Karpas-422 (cell line): ENCODE measurements at places on chromosomes 16 and 17. TPM values are rescaled to one million over a fixed set of nuclear protein-coding genes. Genes with fewer than 3 reads are reported as not detected.

KIFC3 gene
- total RNA-seq: not detected in 2 replicates

- H3K4me3 ChIP-seq: no peak overlapping the region
- DNase-seq: no peak
- peaks cover 7% of the 10 kb centered on the region; the same call in 1 of the 2 replicates for H3K4me1 ChIP-seq
- peaks cover 79% of the 10 kb centered on the region for H3K36me3 ChIP-seq
- no peak overlapping the region for H3K27ac ChIP-seq
These were observed 8.4 kb downstream of the GDE1 start for GRCh38 chr16:19513377-19514053.

DNA sequence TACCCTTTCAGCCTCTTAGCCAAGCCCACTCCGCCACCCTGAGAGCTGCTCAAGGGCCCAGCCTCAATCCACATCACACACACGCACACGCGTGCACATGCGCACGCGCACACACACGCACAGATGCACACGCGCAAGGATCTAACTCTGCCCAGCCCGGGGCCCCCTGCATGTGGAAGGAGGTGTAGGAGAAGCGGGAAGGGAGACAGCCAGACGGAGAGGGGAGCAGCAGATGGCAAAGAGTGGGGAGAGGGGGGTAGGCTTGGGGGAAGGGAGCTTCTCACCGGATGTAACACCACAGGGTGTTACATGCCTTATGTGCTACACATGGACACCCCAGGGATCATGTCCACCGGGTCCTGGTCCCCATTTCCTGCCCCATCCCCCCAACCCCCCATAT is 15.3 kb downstream of the DLG4 start:
- H3K27ac ChIP-seq: 0 out of 2 replicates have a peak overlapping the region, but pooled peaks have one; percentile 56
- H3K4me3 ChIP-seq: peak overlapping the region; percentile 65
- H3K36me3 ChIP-seq: peaks cover 18% of the 10 kb centered on the region
- no peaks in the 10 kb centered on the region for H3K27me3 ChIP-seq
- peaks cover 32% of the 10 kb centered on the region for H3K4me1 ChIP-seq

TNFRSF12A gene
- 4.9 and 9.4 TPM in 2 replicates for total RNA-seq

GRCh38 chr17:41010441-41010840 is 1.5 kb upstream of the KRTAP3-1 start:
- H3K27ac ChIP-seq: no peak overlapping the region
- no peak overlapping the region for H3K4me3 ChIP-seq
- H3K4me1 ChIP-seq: no peaks in the 10 kb centered on the region
- H3K36me3 ChIP-seq: no peaks in the 10 kb centered on the region
- H3K27me3 ChIP-seq: no peaks in the 10 kb centered on the region

GRCh38 chr17:78939615-78940014 is 14.4 kb upstream of the TIMP2 start:
- H3K36me3 ChIP-seq: no peaks in the 10 kb centered on the region
- DNase-seq: no peak
- H3K4me3 ChIP-seq: no peak overlapping the region

DNA sequence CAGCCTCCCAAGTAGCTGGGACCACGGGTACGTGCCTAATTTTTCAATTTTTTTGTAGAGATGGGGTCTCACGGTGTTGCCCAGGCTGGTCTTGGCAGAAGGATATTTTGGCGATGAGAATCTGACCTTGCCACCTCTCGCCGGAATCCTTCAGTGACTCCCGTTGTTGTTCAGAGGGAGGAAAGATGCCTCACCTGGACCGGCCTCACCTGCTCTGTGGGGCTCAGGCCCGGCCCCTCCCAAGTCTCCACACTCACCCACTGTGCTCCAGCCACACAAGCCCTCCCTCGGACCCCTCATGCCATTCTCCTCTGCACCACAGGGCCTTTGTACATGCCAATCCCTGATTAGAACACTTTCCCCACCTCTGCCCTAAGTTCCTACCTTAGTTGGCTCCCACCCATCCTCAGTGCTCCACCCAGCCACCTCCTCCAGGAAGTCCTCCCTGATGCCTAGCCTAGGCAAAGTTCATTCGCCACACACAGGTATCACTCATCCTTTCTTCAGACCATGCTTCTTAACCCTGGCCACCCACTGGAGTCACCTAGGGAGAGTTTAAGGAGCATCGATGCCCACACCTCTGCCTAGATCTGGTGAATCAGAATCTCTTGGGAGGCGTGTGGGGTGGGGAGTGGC is 136.1 kb downstream of the GSG1L start:
- H3K4me1 ChIP-seq: no peaks in the 10 kb centered on the region
- no peak overlapping the region for H3K4me3 ChIP-seq

PEX12 gene
- 5.0 and 5.4 TPM in 2 replicates for total RNA-seq

GRCh38 chr17:63988127-63988478 is 10.0 kb upstream of the PRR29 start:
- peaks cover 3% of the 10 kb centered on the region; the same call in 1 of the 2 replicates for H3K4me1 ChIP-seq
- no peaks in the 10 kb centered on the region for H3K36me3 ChIP-seq
- no peak overlapping the region for H3K4me3 ChIP-seq
- peak; percentile 26 for DNase-seq

- no peak overlapping the region for H3K27ac ChIP-seq
- DNase-seq: no peak
These were observed 6.1 kb downstream of the PECAM1 start for GRCh38 chr17:64384253-64385186.

DNA sequence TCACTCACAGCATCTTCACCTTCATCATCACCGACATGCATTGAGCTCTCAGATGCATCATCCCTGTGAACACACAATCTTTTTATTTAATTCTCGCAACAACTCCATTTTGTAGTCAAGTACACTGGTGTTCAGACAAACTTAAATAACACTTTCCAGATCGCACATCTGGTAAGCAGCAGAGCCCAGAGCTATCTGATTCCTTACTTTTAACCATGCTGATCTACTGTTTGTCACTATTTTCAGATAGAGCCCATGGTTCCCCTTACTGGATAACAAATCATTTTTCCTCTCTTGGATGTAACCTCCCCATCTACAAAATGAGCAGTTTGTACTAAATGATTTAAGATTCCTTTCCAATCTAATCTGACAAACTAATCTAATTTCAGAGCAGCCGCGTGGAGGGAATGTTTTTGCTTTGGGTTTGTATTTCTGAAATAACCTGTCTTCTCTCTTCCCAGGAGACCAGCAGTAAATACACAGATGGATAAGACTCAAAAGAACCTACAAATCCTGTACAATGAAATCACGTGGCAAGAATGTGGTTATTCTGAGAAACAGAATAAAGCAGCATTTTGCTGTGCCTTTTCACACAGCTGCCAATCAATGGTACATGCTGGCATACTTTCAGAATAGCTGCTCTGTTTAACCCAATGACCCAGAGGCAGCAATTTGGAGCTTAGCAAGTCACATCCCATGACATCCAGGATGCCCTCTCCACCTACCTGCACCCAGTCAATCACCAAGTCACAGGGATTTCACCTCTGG is 72.9 kb upstream of the CCL2 start:
- H3K4me3 ChIP-seq: no peak overlapping the region
- no peaks in the 10 kb centered on the region for H3K36me3 ChIP-seq
- no peak for DNase-seq
- H3K27ac ChIP-seq: no peak overlapping the region
- H3K27me3 ChIP-seq: no peaks in the 10 kb centered on the region

DNA sequence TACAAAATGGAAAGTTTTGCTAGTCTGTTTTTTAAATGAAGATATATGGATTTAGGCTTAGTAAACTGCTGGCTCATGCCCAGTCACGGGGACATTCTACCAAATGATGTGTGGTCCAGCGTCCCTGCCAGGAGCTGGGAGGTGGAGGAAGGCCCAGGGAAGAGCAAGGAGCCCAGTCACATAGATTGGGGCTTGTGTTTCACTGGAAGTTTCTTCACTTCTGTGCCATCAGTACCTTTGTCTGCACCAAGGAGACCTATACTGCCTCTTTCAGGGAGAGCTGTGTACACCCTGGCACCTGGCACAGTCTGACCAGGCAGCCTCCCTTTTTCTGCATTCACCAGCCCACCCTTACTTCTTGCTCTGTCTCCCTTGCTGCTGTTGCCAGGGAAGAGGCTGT is 32.6 kb upstream of the ERN1 start:
- no peak overlapping the region for H3K27ac ChIP-seq
- no peaks in the 10 kb centered on the region for H3K27me3 ChIP-seq
- H3K4me1 ChIP-seq: no peaks in the 10 kb centered on the region
- H3K36me3 ChIP-seq: no peaks in the 10 kb centered on the region
- no peak overlapping the region for H3K4me3 ChIP-seq
- no peak for DNase-seq

GRCh38 chr17:9522074-9522473 is 53.5 kb downstream of the STX8 start:
- DNase-seq: peak; percentile 75
- no peaks in the 10 kb centered on the region for H3K27me3 ChIP-seq
- no peaks in the 10 kb centered on the region for H3K4me1 ChIP-seq
- no peak overlapping the region for H3K27ac ChIP-seq
- H3K4me3 ChIP-seq: no peak overlapping the region

DNA sequence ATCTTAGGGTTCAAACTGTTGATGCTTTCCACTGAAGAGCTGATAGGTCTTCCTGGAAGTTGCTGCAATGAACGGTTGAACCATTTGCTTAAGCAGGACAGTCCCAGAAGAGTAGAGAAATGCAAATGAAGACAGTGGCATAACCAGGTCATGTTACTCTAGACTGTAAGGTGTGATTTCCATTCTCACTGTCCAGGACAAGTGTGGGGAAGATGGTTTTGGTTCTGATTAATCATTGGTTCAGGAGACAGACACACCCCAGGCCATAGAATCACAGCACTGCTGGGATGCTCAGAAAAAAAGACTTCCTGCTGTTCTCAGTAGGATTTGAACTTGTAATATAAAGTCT is 34.8 kb upstream of the XYLT2 start:
- H3K27ac ChIP-seq: no peak overlapping the region
- peak; percentile 60 for DNase-seq
- no peak overlapping the region for H3K4me3 ChIP-seq
- H3K27me3 ChIP-seq: no peaks in the 10 kb centered on the region; the same call in 1 of the 2 replicates

CHD9NB gene
- total RNA-seq: not detected in 2 replicates

GRCh38 chr16:20838240-20838639 is 31.9 kb downstream of the REXO5 start:
- peaks cover 68% of the 10 kb centered on the region for H3K36me3 ChIP-seq
- no peak overlapping the region for H3K27ac ChIP-seq
- H3K27me3 ChIP-seq: no peaks in the 10 kb centered on the region
- H3K4me1 ChIP-seq: peaks cover 3% of the 10 kb centered on the region; the same call in 1 of the 2 replicates

WNT9B gene
- total RNA-seq: not detected in 2 replicates

- no peaks in the 10 kb centered on the region for H3K27me3 ChIP-seq
- H3K4me1 ChIP-seq: peaks cover 24% of the 10 kb centered on the region
- peaks cover 7% of the 10 kb centered on the region for H3K36me3 ChIP-seq
These were observed 5.6 kb downstream of the NT5C start for GRCh38 chr17:75125984-75126383.

DNA sequence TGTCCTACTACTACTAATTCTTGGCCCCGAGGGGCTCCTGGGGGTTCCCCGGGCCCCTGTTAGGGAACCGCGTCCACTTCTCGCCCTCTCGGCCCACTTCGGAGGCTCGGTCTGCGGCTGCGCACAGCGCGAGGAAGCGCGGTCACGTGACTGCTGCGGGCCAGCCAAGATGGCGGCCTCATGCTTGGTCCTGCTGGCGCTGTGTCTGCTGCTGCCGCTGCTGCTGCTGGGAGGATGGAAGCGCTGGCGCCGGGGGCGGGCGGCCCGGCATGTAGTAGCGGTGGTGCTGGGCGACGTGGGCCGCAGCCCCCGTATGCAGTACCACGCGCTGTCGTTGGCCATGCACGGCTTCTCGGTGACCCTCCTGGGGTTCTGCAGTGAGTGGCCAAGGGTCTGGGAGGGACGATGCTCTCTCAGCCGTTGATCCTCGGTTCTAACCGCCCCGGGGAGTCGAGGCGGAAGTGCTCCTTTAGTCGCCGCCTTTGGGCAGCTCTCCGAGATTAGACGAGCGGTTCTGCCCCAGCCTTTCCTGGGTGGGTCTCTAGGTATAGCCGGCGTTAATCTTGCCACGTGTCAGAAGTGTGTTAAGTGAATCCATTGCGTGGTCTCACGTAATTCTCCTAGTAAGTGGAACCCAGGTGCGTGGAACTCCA is at the start of gene ALG1:
TSS of gene ALG1 (plus strand) at position 163 of the 653 bp plus-strand sequence. CDS start at position 170, 7 bp downstream.
- DNase-seq: peak; percentile 97
- H3K4me3 ChIP-seq: peak within 1 kb of the TSS; percentile 80
- H3K4me1 ChIP-seq: peaks cover 18% of the 10 kb centered on the region
- H3K36me3 ChIP-seq: peaks cover 4% of the 10 kb centered on the region; the same call in 1 of the 2 replicates
- H3K27me3 ChIP-seq: no peaks in the 10 kb centered on the region
- H3K27ac ChIP-seq: peak within 1 kb of the TSS; percentile 61

DNA sequence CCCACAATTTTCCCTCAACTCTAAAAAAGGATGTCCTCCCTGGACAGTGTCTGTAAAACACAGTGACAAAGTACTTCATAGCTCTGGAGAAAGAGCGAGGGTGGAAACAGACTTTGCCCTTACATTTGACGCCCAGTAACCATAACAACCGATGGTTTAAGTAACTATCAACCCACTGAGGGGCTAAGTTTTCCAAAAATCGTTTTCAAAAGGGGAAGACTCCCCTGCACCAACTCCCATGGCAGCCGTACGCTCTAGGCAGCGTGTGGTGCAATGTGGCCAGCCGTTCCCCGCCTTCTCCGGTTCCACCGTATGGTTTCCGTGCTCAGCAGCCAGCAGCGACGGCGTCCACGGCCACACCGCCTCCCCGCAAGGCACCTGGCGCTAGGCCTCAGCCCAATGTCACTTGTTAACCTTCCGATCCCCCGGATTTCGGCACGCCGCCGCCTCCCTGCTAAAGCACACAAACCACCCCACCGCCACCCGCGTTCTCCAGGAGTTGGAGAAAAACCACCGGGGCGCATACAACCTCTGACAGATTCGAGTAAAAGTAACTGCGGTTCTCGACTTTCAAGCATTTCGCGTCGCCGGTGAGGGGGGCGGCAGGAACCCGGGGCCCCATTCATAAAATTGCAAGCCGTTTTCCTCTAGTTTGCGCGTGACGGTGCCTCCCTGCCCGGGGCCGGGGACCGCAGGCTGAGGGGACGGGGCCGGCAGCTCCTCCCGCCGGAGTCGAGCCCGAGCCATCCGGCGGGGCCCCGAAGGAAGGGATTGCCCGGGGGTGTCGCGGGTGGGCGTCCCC is 661 bp downstream of the TEX2 start:
- H3K4me1 ChIP-seq: peaks cover 18% of the 10 kb centered on the region
- H3K36me3 ChIP-seq: no peaks in the 10 kb centered on the region
- no peaks in the 10 kb centered on the region for H3K27me3 ChIP-seq
- H3K4me3 ChIP-seq: peak overlapping the region; percentile 76
- no peak overlapping the region for H3K27ac ChIP-seq

CLDN6 gene
- total RNA-seq: not detected in 2 replicates

TNFSF13 gene
- 0.90 and 4.0 TPM in 2 replicates for total RNA-seq

- H3K36me3 ChIP-seq: no peaks in the 10 kb centered on the region
- DNase-seq: no peak
- no peaks in the 10 kb centered on the region for H3K4me1 ChIP-seq
- H3K27ac ChIP-seq: no peak overlapping the region
These were observed 18.4 kb upstream of the HOXB13 start for GRCh38 chr17:48746916-48747444.

- no peak overlapping the region for H3K4me3 ChIP-seq
- H3K27ac ChIP-seq: no peak overlapping the region
- H3K27me3 ChIP-seq: no peaks in the 10 kb centered on the region
- no peaks in the 10 kb centered on the region for H3K36me3 ChIP-seq
- DNase-seq: no peak
These were observed 23.3 kb downstream of the FAM83G start for GRCh38 chr17:18981335-18981641.

GRCh38 chr17:66654106-66654740 is 180.7 kb upstream of the CACNG5 start:
- no peaks in the 10 kb centered on the region for H3K36me3 ChIP-seq
- H3K4me3 ChIP-seq: no peak overlapping the region
- no peak overlapping the region for H3K27ac ChIP-seq
- DNase-seq: no peak
- H3K4me1 ChIP-seq: peaks cover 10% of the 10 kb centered on the region
- H3K27me3 ChIP-seq: no peaks in the 10 kb centered on the region

- peaks cover 36% of the 10 kb centered on the region for H3K4me1 ChIP-seq
- peaks cover 14% of the 10 kb centered on the region; the same call in 1 of the 2 replicates for H3K36me3 ChIP-seq
- H3K27me3 ChIP-seq: no peaks in the 10 kb centered on the region
These were observed 16.8 kb downstream of the LASP1 start for GRCh38 chr17:38886643-38887010.
